ENCODE measurements at places on chromosomes 5 and 9.

GRCh38 chr5:17951392-17952169 lies 317.3 kb downstream of the TAF11L14 start:
- no peak for DNase-seq

GRCh38 chr9:132066057-132066456 lies 13.6 kb downstream of the MED27 start:
- no peak for DNase-seq

- peak; percentile 59 for DNase-seq
These were observed 23.1 kb upstream of the TDRD7 start for GRCh38 chr9:97388721-97389238.

GRCh38 chr9:12963537-12963936 lies 188.7 kb downstream of the LURAP1L start:
- DNase-seq, result no peak

DNA sequence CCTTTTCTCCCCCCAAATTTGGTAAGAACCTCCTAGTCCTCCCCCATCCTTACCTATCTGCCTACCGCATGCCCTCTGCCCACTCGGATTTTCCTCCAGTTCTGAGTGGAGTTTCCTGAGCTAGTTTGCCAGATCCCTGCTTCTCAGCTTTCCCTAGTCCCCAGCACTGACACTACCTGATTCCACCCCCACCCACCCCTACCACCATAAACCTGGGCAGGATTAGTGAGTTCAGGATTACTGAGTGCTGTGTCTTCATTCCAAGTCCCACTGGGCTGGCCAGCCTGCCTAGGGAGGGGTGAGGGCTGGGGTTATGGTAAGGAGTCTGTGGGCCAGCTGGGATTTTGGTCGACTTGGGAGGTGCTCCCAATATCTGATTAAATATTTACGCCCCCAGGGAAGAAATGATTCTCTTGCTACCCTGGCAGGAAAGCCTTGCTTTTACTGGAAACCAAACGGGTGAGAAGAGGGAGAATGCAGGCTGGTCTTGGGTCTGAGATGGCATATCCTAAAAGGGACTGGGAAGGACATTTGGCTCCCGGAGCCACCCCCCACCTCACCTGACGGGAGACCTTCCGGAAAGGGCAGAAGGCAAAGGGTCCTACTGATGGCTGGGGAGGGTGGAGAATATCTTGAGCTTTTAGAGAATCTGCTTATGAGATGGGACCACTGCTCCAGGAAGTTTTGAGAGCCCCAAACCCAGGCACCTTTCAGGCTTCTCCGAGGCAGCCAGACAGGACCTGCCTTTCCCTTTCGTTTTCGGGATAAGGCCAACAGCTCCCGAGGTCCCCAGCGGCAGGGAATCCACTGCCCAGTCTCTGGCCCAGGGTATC lies 3.7 kb downstream of the PITX1 start:
- no peak for DNase-seq

GRCh38 chr5:147446523-147446922 lies 63.3 kb downstream of the DPYSL3 start:
- DNase-seq, result no peak

- DNase-seq, result no peak
These were observed 74.4 kb downstream of the GLIS3 start for GRCh38 chr9:4225291-4226028.

DNA sequence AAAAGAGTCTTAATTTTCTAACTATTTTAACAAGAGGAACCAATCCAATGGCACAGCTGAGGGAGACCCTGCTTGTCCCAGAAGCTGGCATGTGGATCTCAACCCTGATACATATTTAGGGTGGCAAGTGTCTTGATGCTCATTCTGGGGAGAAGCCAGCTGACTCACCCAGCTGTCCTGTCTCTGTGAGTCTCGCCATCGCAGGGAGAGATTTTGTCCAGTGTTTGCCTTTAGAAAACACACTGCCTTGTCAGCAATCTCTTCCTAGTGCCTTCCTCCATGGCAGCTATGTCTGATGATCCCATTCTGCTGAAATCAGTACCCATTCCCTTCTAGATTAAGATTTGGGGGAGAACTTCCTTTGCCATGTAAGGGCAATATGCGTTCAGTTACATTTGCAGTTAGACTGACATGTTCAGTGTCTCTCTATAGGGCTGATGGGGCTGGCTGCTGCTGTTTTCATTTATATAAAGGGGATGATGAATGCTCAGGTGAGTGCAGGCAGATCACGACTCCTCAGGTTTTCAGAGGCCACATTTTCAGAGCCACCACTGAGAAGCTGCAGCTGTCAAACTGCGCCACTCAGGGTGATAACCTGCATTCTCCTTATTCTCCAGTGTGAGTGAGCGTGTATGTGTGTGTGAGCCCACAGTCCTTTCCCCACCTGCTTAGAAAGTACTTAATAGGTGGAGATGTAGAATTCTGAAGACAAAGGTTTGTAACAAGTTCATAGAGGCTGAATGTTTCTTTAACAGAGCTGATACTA lies 217.0 kb downstream of the GAS1 start:
- no peak for DNase-seq
